ENCODE measurements at places on chromosomes 13 and 19.

DNA sequence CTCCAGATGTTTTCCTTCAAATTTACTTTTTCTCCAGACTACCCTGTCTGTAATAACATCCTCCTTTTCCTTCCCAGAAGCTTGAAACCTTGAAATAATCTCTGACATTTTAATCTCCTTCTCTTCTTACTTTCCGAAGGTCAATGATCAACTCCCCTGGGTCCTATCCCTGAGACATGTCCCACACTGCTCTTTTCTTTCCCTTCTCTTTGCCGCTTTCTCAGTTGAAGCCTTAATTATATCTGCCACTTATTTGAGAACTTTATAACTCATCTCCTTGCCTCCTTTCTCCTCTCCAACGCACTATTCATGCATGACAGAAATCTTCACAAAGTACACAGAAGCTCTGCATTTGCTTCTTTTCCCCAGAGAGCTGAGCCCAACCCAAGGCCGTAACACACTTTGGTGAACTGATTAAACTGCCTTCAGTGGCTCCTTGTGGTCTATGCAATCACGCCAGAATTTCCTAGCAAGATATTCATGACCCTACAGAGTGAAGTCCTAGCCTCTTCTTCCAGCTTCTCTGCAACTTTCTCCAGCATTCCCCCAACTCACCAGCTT lies 9.2 kb upstream of the WASF3 start:
- no peak for DNase-seq

- DNase-seq, result no peak
These were observed 80.9 kb upstream of the ADGRE5 start for GRCh38 chr19:14300303-14300702.

DNA sequence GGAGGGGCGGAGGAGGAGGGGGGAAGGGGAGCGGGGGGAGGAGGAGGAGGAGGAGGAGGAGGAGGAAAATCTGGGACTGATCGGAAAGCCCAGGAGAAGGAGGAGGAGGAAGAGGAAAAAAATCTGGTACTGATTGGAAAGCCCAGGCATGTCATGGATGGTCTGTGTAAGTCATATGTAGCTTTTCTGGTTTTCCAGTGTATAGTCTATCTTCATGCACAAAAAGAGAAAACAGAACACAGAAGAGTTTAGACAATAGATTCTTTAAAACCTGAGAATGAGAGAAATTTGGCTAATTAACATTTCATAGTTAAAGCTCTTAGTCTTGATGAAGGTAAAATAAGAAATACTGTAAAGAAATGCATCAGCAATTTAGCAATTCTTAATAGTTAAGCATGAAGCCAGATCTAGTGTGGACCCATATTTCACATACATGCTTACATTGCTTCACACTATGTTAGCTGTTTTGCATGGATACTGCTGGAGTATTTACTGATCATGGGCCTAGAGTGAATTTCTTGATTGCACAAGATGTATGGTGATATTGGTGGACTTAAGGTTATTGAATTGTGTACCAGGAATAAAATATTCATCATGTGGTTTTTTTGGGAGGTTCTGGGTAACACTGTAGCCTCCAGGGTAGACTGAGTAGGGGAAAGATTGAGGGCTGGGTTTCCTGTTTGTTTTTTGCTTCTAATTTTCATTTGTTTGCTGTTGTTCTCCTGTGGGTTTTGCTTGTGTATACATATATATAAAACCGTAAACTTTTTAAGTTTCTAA lies 41.4 kb downstream of the SUCLA2 start:
- DNase-seq, result peak; percentile 0

DNA sequence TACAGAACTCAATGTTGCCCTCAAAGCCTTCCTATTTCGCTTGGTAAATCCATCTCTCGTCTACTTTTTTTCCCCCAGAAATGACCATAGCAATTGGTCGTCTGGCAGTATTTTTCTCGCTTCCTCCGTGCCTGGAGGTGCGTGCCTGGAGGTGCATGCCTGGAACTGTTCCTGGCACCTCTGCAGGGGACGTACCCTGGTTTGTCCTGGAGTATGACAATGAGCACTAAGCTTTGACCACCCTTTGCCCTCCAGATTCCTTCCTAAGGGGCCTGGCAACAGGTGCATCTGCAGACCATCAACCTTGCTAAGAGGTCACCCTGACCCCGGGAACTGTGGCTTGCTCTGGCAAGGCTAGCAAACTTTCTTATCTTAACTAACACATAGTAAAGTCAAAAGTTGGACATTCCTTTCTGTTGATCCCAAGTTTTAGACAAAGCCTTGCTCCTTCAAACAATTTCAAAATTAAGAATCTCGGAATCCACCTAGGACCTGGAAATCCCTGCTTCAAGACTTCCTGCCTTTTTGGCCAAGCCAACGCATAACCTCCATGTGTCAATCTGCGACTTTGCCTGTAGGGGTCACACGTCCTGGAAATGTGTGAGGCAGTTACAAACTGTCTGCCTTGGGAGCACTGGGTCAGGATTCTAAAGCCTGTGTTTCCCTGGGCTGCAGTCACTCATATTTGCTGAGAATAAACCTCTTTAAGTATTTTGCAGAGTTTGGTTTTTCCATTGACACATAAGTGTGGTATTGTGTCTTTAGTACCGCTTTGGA lies 28.8 kb upstream of the TUBGCP3 start:
- DNase-seq, result no peak

DNA sequence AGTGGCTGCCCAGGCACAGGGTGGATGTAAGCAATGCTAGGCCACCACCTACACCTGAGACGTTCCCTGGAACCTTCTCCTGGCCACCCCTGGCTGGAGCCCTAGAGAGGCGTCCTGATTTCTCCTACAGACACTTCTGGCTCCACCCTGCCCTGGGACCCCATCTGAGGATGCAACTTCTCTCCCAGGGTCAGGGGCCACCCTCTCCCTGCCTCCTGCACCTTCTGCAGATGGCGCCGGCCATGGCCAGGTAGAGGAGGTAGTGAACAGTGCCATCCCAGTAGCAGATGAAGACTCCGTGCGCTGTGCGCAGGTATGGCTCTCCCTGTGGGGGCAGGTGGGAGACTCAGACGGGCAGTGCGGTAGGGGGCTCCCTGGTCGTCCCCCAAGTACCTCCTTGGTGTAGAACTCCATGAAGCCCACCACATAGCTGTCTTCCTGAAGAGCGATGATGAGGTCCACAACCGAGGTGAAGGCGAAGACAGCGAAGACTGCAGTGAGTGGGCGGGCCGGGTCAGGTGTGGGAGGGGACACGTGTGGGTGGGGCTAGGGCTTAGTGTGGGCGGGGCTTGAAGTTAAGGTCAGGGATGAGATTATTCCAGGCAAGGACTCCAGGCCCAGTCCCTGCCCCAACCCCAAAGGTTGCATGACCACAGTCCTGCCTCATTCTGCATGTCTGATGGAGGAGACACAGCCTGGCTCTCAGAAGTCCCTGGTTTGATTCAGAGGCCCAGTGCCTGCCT lies 3.0 kb downstream of the TM6SF2 start:
- no peak for DNase-seq

- DNase-seq, result no peak
These were observed 14.5 kb upstream of the DOCK9 start for GRCh38 chr13:98992355-98992754.

- DNase-seq, result no peak
These were observed 743 bp downstream of the ACTL9 start for GRCh38 chr19:8697671-8698432.

- DNase-seq, result no peak
These were observed 46.5 kb upstream of the RAP2A start for GRCh38 chr13:97387485-97387839.

DNA sequence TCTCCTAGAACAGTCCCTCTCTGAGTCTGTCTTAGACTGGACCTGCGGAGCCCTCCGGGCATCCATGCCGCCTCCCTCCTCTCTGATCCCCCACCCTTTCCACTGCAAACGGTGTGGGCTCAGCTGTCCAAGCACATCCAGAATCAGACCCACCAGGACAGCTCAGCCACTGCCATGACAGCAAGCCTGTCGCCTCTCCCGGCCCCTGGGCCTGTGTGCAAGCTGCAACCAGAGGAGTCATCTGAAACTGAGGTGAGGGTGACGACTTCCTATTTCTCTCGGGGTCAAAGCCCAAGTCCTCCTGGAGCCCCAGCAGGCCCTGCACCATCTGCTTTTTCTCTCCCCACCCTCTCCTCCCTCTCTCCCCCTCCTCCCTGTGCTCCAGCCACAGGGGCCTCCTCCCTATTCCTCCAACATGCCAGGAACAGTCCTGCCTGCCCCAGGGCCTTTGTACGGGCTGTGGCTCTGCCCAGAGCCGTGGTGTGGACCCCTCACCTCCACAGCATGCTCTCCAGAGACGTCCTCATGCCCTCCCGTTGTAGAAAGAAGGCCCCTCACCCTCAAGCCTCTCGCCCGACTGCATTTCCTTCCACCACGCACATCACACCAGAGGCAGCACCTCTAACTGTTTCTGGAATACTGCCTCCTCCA lies 23.5 kb upstream of the MYDGF start:
- DNase-seq, result no peak

- no peak for DNase-seq
These were observed 7.3 kb upstream of the OR7D2 start for GRCh38 chr19:9171393-9171991.

- DNase-seq, result peak; percentile 65
These were observed 1395.8 kb downstream of the EFNB2 start for GRCh38 chr13:105139380-105140285.

DNA sequence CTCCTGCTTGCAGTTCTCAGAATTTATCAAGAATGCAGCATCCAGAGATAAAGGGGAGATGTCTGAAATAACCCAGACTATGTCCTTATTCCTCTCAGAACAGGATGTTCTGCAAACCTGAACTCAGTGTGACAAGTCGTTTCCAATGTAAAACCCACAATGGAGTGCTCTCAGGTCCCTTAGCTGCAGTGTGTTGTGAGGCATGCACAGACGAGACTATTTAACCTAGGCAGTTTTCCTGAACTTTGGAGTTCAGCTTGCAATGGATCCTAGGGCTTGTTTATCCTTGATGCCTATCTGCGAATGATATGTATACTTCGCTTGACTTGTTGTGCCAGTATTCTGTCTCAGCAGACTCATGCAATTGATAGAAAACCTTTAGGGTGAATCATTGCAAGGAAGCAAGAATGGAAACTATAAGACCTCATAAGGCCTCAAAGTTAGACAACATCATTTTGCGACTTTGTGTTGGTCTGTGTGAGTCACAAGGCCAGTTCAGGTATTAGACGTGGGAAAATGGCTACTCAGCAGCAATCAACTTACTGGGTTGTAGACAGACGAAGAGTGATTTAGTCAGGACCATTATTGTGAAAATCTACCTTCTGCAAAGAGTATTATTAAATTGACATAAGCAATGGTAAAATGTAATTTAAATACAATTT lies 2439.9 kb upstream of the PCDH20 start:
- no peak for DNase-seq

DNA sequence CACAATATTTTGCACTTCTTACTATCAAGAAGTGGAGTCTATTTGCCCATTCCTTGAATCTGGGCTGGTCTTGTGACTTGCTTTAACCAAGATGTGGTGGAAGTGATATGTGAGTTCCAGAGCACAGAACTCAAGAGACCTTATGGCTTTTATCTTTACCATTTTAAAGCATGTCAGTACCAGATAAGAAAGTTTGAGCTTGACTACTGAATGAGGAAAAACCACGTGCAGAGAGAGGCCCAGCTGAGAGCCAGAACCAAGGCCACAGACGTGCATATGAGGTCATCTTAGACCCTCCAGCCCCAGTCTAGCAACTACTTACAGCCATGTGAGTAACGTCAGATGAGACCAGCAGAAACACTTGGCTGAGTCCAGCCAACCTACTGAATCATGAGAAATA lies 6.3 kb upstream of the CDK8 start:
- no peak for DNase-seq

- no peak for DNase-seq
These were observed 8.9 kb downstream of the PIAS4 start for GRCh38 chr19:4016486-4016885.

DNA sequence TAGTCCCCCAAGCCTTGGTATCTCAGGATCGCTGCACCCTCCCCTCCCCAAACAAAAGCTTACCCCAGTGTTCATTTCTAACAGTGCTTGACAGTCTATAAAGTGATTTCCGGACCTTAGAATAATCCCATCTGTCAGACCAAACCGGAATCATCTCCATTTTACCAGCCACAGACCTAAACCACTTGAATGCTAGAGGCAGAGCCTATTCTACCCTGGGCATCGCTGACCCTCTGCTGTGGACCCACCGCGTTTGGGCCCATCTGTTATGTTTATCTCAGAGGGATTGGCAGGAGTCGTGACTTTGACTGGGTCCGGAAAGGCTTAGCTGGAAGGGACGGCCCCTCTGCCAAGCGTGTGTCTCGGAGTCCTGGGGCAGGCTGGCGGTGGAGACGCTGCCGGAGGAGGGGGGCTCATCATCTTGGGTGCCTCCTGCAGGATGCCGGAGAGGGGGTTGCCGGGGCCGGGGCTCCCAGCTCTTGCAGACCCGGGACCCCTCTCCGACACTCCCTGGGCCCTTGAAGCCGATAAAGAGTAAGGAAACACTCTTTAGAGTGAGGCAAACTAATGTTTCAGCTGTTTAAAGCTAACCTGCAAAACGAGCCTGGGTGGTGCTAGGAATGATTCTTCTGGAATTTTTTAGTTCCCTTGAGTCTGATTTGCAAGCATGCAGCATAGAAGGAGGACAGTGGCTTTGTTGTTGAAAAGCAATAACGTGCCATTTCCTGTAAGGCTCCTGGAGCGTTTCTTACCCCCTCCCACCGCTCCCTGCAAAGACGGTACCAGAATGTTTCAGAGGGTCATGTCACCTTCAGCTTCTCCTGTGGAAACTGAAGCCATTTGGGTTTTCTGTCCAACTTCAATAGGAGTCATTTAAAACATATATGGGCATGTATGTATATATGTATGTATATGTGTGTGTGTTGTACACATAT lies 1.3 kb downstream of the SLC25A42 start:
- DNase-seq, result peak; percentile 18

DNA sequence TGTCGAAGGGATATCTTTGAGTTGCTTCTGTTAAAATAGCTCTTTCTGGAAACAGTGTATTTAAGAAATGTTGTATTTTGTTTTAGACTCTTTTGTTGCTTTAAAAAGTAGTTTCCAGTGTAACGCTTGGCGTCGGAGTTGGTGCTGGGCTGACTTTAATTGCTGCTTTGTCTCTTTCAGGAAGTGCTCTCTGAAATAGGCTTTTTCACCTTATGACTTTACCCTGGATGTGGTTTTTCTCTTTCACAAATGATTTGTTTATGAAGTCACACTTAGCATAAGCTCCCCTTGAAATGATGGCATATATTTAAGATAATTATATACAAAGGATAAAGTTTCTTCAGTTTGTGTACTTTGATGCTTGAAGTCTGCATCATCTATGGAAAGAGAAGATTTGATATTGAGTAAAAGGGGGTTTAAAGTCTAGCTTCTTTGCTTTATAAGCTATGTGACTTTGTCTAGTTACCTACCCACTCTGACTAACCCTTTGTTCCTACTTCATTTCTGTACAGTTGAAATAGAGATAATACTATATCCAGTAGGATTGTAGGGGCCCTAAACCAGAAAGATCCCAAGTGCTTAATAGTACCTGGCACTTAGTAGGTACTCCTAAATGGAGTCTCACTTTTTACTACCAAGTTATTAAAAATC lies at the start of gene GPR18:
TSS of gene GPR18 (minus strand) at position 170 of the 651 bp plus-strand sequence. CDS start 2,507 bp downstream, outside the sequence.
- no peak for DNase-seq

GRCh38 chr13:114299604-114300305 lies 14.5 kb upstream of the CHAMP1 start:
- no peak for DNase-seq

- DNase-seq, result no peak
These were observed 47.5 kb upstream of the MED4 start for GRCh38 chr13:48142436-48142835.

GRCh38 chr19:35851213-35852028 lies 883 bp downstream of the NPHS1 start:
- DNase-seq, result no peak

All from DMS79 treated with DMSO at 0.1 percent for 48 hours (cell line).